ENCODE measurements at places on chromosomes 1 and 21.

- no peak for DNase-seq
Observed at GRCh38 chr1:192732787-192733186, 76.1 kb upstream of the RGS2 start.

DNA sequence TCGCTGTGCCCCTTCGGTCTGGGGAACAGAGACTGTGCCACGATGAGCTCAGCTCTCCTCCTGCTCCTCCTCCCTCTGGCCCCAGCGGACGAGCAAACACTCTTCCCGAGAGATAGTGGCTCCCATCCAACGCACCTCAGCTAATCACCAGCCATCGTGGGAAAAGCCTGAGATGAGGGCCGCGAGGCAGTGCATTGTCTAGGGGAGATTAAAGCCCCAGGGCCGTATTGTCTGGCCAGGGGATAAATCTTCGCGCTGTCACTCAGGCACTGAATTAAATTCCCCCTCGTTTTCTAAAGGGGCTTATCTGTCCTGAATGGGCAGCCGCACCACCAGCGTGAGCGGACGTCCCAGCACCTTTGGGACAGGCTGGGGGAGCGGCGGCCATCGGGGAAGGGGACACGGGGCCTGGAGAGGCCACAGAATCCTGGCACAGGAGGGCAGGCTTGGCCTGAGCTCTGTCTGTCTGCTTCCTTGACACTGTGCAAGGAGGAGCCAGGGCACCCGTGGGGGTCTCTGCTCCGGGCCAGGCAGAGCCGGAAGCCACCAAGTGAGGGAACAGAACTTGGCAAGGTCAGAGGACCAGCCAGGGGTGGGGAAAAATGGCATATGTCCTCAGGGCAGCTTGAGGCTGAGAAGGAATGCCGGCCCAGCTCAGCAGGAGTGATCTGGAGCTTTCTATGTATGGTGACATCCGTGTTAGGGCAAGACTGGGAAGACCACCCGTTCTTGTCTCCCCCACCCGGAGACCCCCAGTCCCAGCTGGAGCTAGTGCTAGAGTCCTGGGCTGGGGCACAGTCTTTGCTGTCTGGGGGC is 32.3 kb downstream of the PRDM16 start:
- DNase-seq: no peak

GRCh38 chr1:58732087-58732775 is 32.4 kb upstream of the MYSM1 start:
- no peak for DNase-seq

- peak; percentile 99 for DNase-seq
Observed at GRCh38 chr1:205287767-205288559, 33.6 kb downstream of the NUAK2 start.

- DNase-seq: no peak
Observed at GRCh38 chr1:25544819-25545218, 1.4 kb downstream of the LDLRAP1 start.

Measured in GM12864 (cell line).